ENCODE measurements at places on chromosomes 3 and 15. TPM values are rescaled to one million over a fixed set of nuclear protein-coding genes. Genes with fewer than 3 reads are reported as not detected.

Gene CTXN2
- total RNA-seq, result 0.05 TPM

Gene ZCWPW2
- not detected for total RNA-seq

Gene LEKR1
- 0.96 TPM for total RNA-seq

Gene SCAMP2
- total RNA-seq, result 36.1 TPM

Gene OIP5
- total RNA-seq, result 38.0 TPM

Gene PEX5L
- 0.12 TPM for total RNA-seq

Gene DNASE1L3
- total RNA-seq, result not detected

Gene GUCA1C
- total RNA-seq, result not detected

Gene UTS2B
- total RNA-seq, result not detected

Gene MUSTN1
- 0.22 TPM for total RNA-seq

Gene BCL6
- total RNA-seq, result 4.6 TPM

Gene CCR2
- total RNA-seq, result not detected

Gene ZNF660
- total RNA-seq, result not detected

Gene ALDH1A3
- 17.6 TPM for total RNA-seq

Gene FAM43A
- total RNA-seq, result 8.2 TPM

Gene NOX5
- total RNA-seq, result not detected

Gene FETUB
- total RNA-seq, result 0.45 TPM

Gene BTLA
- not detected for total RNA-seq

Gene AMIGO3
- 1.0 TPM for total RNA-seq

Gene LRRC15
- 47.7 TPM for total RNA-seq

Gene TIMP4
- total RNA-seq, result 6.1 TPM

Gene SLC26A6
- total RNA-seq, result 16.9 TPM

Gene PXYLP1
- total RNA-seq, result 5.6 TPM

Gene TNFSF10
- 0.79 TPM for total RNA-seq

Gene CASR
- total RNA-seq, result not detected

Gene LHFPL4
- not detected for total RNA-seq

Gene DNAH1
- 3.1 TPM for total RNA-seq

Measured in A172 (cell line).